ENCODE measurements at places on chromosomes 16 and 17.

- no peak for DNase-seq
Observed at GRCh38 chr17:75428543-75429469, 23.3 kb upstream of the GRB2 start.

DNA sequence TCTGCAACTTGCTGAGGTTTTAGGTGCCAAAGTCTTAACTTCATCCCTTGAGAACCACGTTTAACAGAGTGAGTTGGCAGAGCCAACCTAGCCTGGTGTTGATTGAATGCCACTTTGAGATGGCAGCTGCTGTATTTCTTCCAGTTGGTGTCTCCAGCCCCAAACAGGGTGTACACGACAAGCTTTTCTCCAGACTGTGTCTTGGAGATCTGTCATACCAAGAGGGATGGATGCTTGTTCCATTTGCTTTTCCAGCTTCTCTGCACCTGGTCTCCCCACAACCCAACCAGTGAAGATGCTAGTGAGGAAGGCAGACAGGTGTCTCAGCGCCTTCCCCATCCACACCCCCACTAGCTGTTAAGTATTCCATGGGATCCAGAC, 141.1 kb upstream of the HS3ST2 start:
- no peak for DNase-seq

DNA sequence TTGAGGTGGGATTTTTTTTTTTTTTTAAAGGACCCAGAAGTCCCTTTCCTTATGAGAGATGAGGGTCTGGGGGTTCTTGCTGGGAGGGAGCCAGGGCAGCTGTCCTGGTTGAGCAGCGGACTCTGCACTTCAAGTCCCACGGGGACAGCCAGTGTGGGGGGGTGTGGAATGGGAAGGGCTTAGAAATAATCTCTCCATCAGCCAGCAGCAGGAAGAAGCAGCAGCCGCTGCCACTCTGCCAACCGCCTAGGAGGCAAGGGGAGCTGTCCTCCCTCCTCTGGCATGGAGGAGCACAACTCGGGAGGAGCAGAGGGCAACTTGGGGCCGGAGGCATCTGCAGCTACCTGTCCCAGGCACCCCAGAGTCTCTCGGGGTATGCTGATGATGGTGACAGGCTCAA, at the start of gene KCNG4:
KCNG4 (minus strand) TSS at position 104 of the 400 bp plus-strand sequence. CDS start 2,527 bp downstream, outside the sequence.
- DNase-seq: no peak

- no peak for DNase-seq
Observed at GRCh38 chr16:84031556-84031955, 11.0 kb downstream of the SLC38A8 start.

GRCh38 chr17:65261682-65262636, 124.8 kb downstream of the RGS9 start:
- DNase-seq: no peak

GRCh38 chr17:27989046-27989445, 53.4 kb upstream of the NLK start:
- peak; percentile 59 for DNase-seq

- no peak for DNase-seq
Observed at GRCh38 chr17:7043497-7044198, at the start of gene SLC16A11. SLC16A11 (minus strand) TSS chr17:7044092; CDS start chr17:7043513, 579 bp downstream.

DNA sequence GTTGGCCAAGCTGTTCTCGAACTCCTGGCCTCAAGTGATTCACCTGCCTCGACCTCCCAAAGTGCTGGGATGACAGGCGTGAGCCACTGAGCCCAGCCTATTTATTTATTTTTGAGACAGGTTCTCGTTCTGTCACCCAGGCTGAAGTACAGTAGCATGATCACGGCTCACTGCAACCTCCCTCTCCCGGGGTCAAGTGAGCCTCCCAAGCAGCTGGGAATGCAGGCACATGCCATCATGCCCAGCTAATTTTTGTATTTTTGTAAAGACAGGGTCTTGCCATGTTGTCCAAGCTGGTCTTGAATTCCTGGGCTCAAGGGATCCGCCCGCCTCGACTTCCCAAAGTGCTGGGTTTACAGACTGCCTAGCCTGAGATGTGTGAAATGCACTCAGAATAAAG, 10.2 kb upstream of the SEC14L1 start:
- no peak for DNase-seq

DNA sequence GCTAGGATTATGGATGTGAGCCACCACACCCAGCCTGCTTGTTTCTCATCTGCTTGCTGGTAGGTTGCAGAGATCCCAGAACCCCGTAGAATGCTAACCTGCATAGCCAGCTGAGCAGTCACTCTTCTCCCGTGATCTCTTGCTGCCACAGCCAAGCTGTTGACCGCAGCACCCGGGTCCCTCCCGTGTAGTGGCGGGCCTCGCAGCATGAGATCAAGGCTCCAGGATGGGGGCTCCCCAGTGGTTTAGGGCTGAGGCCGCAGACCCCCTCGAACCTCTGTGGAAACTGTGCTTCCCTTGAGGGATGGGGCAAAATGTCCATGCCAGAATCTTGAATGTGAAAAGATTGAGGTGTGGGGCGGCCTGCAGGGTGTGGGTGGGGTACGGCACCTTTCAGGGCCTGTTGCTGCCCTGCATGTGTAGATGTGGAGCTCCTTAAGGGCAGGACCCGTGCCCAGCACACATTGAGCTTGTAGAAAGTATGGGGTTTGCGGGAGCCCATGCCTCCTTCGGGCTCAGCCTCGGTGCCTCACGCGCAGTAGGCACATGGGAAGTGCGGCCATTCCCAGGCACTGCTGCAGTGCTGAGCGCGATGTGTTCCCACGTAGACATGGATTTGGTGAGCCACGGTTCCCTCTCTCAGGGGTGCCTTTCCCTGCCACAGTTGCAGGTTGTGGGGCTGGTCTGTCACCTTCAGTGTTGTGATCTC, 99.9 kb downstream of the BANP start:
- DNase-seq: no peak

GRCh38 chr17:72421128-72422092, 300.6 kb downstream of the SOX9 start:
- peak; percentile 99 for DNase-seq

DNA sequence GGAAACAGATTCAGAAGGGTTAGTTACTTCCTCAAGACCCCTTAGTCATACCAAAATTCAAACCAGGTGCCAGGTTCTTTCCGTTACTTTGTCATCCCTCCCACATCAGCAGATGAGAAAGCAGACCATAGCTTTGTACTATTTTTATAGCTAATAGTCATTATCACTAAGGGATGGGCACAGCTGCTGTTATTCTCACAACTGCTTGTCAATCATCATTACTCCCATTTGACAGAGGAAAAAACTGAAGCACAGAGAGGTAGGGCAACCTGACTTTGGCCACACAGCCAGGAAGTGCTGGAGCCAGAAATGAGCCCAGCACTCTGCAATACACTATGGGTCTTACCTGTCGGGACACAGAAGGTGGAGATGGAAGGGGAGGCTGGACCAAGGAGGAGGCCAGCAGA, 30.0 kb downstream of the TEKT5 start:
- no peak for DNase-seq

- no peak for DNase-seq
Observed at GRCh38 chr17:65902155-65902554, 289.8 kb downstream of the CEP112 start.

GRCh38 chr16:73019457-73020362, 28.2 kb downstream of the ZFHX3 start:
- DNase-seq: no peak

DNA sequence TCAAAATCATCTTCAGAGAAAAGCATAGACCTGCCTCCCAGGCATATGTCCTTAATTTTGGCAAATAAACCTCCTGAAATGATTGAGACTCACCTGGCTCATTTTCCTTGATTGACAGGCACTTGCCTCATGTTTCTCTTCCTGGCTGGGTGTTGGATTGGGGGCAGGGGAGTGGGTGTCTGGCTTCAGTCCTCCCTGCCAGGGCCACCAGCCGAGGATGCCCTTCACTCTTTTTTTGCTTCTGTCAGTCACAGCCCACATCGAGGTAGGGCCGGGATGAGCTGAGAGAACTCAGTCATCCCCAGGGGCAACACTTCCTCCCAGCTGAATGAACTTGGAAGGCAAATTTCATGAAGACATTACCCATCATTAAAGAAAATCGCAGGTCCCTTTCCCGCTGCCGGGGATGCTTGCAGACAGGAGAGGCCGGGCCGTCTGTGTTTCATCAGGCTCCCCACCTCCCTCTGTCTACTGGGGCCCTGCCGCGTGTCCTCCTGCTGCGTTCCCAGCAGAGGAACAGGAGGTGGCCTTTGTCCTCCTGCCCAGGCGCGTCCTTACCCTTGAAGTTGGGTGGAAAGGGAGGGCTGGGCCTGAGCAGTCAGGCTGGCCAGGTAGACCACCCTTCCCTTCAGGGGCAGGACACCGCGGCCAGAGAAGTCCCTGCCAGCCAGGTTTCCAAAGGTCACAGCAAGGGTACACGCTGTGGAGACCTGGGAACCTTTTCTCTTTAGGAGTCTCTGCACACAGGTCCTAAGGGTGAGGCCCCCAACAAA, 11.2 kb upstream of the DNAH17 start:
- DNase-seq: no peak

DNA sequence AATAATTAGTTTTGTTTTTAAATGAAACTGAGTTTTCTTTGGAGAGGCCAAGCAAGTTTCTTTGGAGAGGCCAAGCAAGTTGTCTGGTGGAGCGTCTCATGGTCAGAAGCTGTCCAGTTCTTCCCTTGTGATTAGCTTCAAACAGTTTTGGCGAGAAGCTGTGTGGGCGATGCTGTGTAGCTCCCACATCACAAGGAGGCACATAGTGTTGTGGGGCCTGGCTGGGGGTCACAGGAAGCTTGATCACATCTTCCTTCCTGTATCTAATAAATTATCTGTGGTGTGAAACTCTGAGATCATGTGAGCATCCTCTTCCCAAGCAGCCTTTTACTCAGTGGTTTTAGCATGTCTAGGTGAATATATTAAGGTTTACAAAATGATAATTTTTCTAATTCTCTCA, 33.9 kb downstream of the SPECC1 start:
- DNase-seq: no peak

GRCh38 chr17:60472449-60472848, 50.2 kb downstream of the CHCT1 start:
- DNase-seq: no peak

- DNase-seq: no peak
Observed at GRCh38 chr16:85436636-85437165, 176.4 kb upstream of the GSE1 start.

- no peak for DNase-seq
Observed at GRCh38 chr16:50525716-50526115, 22.5 kb upstream of the NKD1 start.

GRCh38 chr16:89156740-89157645, 14.6 kb upstream of the CDH15 start:
- no peak for DNase-seq

DNA sequence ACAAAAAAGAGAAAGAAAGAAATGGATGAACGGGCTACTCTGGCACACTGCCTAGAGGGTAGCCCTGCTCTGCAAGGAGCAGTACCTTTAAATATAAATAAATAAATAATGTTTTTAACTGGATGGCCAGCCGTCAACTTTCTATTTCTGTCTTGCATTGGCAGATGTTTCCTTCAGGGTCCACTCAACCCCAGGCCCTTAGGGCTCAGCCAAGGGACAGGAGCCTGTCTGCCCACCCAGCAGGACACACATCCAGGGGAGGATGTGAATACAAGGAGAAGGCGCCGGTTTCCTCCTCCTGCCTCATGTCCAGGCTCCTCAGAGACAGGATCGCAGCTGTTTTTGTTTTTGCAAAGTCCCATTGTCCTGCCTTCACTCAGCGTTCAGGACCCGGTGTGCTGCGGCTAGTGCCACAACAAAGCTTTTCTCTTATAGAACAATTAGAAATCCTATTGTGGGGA, 22.6 kb downstream of the TTYH2 start:
- no peak for DNase-seq

Measured in SW 1271 (cell line).